ENCODE measurements at places on chromosomes 16 and 17.

DNA sequence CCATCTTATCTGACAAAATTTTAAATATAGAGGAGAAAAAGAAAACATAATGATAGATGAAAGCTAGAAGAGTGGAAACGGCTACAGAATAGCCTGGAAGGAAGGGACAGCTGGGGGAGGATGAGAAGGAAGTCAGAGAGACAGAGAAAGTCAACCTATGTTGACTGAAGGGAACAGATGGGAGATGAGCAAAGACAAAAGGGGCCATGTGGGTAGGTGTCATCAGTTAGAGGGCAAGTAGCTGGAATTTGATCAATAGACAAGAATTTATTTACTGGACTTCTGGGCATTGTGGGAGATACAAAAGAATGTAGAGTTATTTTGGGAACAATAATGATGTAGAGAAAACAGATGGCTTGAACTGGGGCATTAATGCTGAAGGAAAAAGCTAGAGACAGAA lies 194.4 kb downstream of the ANKFN1 start:
- DNase-seq = no peak

GRCh38 chr16:70520612-70521297 lies 2.6 kb downstream of the COG4 start:
- DNase-seq = peak; percentile 57

DNA sequence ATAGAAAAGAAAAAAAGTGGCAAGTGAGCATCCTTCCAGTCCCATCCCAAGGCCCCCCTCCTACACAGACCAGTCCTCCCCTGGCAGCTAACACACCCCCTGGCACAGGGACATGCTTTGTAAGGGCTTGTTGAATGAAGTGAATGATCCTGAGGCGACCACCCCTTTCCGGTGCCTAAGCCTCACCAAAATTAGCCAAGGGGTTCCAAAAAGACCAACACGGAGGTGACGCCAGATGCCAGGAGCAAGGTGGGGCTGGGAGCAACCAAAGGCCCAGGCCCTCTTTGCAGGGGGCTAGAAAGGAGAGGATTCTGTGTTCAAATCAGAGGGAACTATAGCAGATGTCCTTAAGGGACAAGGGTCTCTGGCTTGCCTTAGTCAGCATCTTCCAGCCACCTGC lies 5.5 kb downstream of the KRT35 start:
- no peak for DNase-seq

- DNase-seq = no peak
These were observed 62.6 kb downstream of the CPPED1 start for GRCh38 chr16:12740986-12741610.

DNA sequence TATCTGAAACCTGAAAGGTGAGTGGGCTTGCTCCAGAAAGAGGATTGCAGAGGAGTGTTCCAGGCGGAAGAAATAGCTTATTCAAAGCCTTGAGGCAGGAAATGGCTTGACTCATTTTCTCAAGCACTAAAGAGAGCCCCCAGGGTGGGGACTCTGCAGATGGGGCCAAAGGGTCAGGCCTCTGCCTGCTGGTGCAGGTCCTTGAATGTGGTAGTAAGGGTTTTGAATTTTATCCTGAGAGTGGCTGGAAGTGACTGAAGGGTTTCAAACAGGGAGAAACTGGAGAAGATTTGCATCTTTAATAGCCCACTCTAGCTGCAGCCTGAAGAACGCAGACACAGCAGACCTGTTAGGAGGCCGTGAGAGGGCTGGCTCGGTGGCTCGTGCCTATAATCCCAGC lies 144.4 kb downstream of the CCT6B start:
- no peak for DNase-seq

DNA sequence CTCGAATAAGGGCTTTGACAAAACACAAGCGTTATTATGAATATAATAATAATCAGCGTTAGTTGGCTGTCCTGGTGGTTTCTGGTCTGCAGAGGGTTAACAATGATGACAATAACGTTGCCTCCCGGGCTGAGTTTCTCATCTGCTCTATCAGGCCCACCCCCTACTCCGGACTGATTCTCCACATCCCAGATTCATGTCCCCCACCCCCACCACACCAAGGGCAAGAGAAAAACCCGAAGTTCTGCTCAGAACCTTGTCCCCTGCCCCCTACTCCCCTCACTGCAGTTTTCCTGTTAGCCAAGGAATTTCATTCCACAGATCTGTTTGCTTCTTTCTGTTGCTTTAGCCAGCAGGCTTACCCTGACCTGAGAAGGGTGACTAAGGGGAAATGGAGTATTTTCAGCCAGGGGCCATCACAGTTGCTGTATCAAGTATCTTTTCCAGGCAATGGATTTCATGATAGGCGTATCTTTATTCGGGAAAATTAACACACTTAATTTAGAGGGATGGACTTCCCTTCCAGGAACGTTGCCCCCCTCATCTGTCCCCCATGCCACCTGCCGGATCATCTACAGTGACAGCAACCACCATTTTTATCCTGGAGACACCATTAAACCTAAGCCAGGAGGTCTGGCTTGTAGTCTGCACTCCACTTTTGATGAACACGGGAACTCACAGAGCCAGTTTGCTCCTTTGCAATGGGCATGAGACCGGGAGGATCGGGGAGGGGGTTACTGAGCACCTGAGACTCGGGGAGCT lies 23.7 kb downstream of the ALOX15 start:
- no peak for DNase-seq

- DNase-seq = no peak
These were observed 31.5 kb downstream of the LMF1 start for GRCh38 chr16:939311-939710.

- no peak for DNase-seq
These were observed 1.4 kb upstream of the GRIN2C start for GRCh38 chr17:74860872-74861661.

DNA sequence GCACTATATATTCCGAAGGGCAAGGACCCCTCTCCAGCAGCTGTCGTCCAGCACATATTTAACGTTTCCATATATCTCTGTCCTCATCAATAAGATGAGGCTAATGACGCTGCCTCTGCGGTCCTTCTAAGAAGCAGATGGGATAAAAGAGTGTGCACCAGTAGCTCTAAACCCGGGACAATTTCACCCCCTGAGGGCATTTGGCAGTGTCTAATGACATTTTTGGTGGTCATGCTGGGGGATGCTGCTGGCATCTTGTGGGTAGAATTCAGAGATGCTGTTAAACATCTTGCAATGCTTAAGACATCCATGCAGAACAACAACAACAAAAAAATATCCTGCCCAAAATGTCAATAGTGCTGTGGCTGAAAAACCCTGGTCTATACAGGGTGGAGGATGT lies 372.9 kb downstream of the CDH13 start:
- no peak for DNase-seq

- DNase-seq = no peak
These were observed 30.3 kb downstream of the CDK5R1 start for GRCh38 chr17:32516940-32517701.

GRCh38 chr17:249236-249993 lies 68.0 kb upstream of the DOC2B start:
- DNase-seq = no peak

Data from CD4-positive, alpha-beta T cell (primary cell).